Progenitor cell of endocrine pancreas (in vitro differentiated cells): ENCODE measurements at places on chromosomes 6 and 20. TPM values are rescaled to one million over a fixed set of nuclear protein-coding genes. Genes with fewer than 3 reads are reported as not detected.

GRCh38 chr6:38443352-38444144, 196.2 kb downstream of the BTBD9 start:
- DNase-seq: no peak

DNA sequence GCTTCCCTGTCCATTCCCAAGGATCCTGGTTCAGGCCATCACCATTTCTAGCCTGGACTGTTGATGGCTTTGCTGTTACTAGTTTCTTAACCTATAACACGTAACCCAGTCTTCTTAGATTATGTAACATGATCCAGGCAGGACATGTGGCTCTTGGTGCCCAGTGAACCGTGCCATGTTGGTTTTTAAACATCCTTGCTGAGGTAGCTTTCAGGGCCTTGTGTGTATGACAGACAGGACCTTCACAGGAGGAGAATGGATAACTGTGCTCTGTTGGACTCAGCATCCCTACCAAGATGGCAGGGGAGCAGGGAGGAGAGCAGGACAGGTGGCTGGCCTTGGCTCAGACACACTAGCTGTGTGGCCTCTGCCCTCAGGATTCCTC, 46.8 kb downstream of the PANK2 start:
- no peak for DNase-seq

GRCh38 chr6:132780770-132781371, 17.6 kb downstream of the SLC18B1 start:
- DNase-seq: no peak

GRCh38 chr6:35543459-35544193, 30.9 kb upstream of the TULP1 start:
- DNase-seq: no peak

DNA sequence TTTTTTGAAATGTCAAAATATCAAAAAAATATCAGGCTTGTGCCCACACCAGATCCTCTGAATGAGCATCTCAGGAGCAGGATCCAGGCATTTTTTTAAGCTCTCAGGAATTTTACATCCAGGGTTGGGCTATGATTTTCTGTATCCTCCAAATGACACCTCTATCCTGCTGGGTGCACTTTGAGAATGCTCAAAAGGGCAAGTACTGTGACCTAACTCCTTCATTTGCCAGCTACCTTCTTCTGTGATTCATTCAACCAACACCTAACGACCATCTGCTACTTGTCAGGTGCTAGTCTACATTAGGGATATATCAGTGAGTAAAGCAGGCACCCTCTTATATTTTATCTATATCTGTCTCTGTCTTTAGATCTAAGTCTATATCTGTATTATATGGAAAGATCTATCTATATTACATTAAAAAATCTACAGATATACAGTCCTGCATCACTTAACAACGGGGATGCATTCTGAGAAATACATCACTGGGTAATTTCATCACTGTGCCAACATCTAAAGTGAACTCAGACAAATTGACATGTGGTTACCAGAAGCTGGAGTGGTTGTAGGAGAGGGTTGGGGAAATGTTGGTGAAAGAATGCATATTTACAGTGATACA, 131.6 kb downstream of the KIF16B start:
- no peak for DNase-seq

The DNAH8 gene
- 0.12 and 0.13 TPM in 2 replicates for total RNA-seq

The MEP1A gene
- total RNA-seq: 2.6 and 4.1 TPM in 2 replicates
